ENCODE measurements at places on chromosomes 6 and 20.

DNA sequence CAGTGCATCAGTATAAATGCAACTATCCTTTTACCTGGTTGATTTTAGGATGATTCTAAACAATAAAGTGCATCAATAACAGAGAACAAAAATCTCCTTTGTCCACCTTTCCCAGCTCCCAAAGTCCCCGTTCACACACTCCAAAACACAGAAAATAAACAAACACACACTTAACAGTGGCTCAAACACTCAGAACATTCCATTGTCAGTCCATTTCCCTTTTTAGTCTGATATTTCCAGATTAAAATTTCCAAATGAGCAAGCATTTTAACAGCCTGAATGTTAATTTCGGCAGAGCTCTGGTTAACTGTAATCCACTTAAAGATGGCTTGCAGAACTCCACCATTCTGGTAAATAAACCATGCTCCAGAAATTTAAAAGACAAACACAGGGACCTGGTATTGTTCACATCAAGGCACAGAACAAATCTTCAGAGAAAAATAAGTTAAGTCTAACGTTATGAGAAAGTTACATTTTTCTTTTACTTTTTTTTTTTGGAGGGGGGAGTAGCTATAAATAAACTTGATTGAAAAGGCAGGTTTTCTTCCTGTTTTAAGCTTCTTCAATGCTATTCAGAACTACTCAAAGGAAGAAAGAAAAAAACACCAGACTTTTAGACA is 100.8 kb downstream of the DST start:
- DNase-seq: no peak

GRCh38 chr6:88840796-88841539 is 122.5 kb downstream of the RNGTT start:
- DNase-seq: no peak

GRCh38 chr6:111024681-111025080 is 42.8 kb downstream of the RPF2 start:
- no peak for DNase-seq

DNA sequence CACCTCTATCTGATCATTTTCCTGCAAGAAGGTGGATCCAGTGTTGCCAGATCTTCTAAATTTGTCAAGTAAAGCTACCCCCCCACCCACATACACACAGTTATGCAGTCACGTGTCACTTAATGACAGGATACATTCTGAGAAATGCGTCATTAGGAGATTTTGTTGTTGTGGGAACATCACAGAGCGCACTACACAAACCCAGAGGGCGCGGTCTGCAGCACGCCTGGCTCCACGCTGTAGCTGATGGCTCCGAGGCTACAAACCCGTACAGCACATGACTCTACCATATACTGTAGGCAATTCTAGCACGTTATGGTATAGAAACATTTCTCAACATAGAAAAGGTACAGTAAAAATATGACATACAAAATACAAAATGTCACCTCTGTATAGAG is 126.9 kb downstream of the SYCP2 start:
- no peak for DNase-seq

DNA sequence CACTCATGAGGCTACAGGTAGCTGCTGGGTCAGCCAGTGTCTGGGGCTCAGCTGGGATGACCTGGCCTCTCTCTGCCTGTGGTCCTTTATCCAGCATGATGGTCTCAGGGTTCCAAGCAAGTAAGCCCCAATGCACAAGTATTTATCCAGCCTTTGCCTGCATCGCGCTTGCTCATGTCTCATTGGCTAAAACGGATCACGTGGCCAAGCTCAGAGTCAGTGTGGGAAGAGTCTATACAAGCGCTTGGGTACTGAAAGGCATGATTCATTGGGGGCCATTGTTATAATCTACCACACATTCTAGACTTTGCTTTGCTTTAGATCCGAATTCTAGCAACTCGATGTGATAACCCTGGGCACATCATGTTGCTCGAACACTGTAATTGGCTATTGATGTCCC is 48.3 kb downstream of the PPP1R16B start:
- DNase-seq: no peak

GRCh38 chr6:118562959-118563358 is 14.9 kb downstream of the PLN start:
- no peak for DNase-seq

- no peak for DNase-seq
Observed at GRCh38 chr6:40419377-40419776, 167.8 kb downstream of the LRFN2 start.

- DNase-seq: no peak
Observed at GRCh38 chr6:131033631-131034030, 29.4 kb downstream of the EPB41L2 start.

- DNase-seq: no peak
Observed at GRCh38 chr6:136031982-136032381, 180.5 kb downstream of the PDE7B start.

DNA sequence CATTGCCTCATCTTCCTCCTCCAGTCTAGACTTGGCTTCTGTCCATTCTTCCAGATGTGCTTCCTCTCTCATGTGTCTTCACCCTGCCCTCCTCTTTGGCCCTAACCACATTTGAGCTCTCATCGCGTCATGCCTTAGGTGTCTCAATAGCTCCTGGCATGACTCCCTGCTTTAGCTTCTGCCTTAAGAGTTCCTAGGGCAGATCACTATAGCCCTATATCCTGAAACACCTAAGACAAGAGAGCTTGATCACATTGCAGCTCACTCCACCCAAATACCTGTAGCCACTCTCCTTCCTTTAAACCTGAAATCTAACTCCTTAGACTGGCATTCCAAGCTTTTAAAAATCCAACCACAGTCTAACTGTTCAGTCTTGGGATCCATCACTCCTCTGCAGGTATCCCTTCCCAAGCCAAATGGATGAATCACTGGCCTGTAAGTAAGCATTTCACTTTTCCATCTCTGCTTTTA is 69.0 kb upstream of the STXBP5 start:
- no peak for DNase-seq

GRCh38 chr20:17602493-17602892 is 32.6 kb downstream of the DSTN start:
- no peak for DNase-seq

DNA sequence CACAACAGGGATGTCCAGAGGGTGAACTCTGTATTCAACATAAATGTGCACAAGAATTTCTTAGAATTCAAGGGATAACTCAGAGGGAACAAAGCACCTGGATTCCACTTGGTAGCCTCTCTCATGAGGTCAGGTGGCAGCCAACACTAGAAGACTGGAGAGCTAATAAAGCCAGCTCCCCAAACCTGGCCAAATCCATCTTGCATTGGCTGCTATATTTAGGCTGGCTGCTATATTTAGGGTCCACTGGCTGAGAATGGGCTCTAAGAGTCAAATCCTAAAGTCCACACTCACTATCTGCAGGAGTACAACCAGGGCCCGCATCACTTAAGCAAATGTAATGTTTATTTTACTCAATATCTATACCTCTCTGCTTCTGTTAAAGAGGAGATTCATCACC is 20.0 kb downstream of the TBC1D7 start:
- no peak for DNase-seq

GRCh38 chr6:119609865-119610264 is 260.3 kb upstream of the MAN1A1 start:
- DNase-seq: no peak

DNA sequence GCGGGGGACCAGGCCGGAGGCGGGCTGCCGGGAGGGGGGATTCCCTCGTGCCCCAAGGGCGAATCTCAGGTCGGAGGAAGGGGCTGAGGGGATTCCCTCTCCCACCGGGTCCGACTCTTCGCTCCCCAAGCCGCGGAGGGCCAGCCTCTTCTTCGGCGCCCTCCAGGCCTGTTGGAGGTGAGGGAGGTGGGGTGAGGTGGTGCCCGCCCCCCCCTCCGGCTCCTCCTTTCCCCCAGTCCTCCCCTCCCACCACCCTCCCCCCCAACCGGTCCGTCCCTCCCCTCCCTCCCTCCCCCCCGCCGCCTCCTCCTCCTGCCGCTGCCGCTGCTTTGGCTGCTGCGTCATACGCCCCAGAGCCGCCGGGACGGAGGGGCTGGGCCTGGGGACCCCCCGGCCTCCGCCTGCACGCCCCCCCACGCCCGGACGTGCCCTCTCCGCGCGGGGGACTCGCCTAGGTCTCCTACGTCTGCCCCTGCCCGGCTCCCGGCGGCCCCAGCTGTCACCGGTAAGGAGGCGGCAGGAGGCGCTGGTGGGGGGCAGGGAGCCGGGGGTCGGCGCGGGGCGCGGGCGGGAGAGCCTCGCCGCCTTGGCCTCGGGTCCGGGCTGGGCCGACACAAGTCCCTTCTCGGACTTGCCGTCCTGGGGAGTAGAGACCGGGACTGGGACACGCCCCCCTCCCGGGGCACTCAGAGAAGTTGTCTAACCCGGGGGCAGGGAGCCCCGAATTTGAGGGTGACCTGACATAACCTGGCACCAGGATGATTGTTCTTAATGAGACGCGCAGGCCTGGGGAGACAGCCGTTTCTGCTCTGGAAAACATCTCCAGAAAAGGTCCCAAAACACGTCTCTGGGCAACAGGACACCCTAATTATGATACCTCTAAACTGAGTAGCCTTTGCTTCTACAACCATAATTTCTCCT is at the start of gene PHF1:
Gene PHF1, plus strand, starts transcription at position 304 of the 921 bp plus-strand sequence. CDS start 1,250 bp downstream, outside the sequence.
- no peak for DNase-seq

All from left renal pelvis (tissue), 4 donors.